ENCODE measurements at places on chromosomes 2 and 18.

GRCh38 chr2:85662899-85663593, 5.0 kb downstream of the SFTPB start:
- DNase-seq, result no peak

DNA sequence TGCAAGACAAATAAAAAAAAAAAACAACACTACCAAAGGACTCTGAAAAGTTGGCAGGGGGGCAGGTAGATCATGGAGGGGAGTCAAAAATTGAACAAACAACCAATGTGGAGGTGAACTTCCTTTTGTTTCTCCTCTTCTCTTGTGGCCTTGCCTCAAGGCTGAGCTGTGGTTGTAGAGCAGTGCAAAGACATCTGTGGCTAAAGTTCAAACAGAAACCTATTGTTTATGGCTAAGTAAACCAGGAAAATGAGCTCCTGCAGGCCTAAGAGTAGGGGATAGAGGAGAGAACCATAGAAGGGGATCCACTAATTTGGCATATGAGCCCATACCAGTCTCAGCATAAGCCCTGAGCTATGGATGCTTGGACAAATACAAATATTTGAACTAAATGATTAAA, 40.2 kb upstream of the EGR4 start:
- DNase-seq, result no peak

DNA sequence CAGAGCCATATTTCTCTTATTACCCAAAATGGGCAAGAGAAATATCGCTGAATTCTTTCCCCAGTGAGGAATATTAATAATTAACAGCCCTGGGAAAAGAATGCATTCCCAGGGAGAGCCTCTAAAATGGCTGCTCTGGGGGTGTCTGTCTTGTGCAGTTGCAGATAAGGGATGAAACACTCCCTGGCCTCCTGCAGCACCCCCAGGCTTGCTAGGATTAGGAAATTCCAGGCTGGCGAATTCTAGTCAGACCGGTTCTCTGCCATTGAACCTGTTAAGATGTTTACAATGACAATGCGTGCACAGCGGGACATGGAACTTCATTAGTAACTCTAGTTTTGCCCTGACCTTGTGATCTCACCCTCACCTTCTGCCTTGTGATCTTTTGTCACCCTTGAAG, 24.5 kb downstream of the MRPL30 start:
- DNase-seq, result no peak

DNA sequence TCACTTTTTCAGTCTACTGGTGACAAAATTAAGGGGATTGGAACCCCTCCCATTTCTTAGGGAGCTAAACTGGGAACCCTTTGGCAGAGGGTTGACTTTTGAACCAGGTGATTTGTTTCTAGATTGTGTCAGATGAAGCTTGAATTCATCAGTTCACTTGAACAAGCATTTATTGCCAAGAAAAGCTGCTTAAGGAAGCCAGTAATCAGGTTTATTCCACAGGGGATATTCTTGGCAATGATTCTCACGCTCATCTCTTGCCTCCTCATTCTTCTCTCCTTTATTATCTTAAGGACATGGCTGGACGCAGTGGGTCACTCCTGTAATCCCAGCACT, 101.0 kb downstream of the ALPK2 start:
- DNase-seq, result no peak

DNA sequence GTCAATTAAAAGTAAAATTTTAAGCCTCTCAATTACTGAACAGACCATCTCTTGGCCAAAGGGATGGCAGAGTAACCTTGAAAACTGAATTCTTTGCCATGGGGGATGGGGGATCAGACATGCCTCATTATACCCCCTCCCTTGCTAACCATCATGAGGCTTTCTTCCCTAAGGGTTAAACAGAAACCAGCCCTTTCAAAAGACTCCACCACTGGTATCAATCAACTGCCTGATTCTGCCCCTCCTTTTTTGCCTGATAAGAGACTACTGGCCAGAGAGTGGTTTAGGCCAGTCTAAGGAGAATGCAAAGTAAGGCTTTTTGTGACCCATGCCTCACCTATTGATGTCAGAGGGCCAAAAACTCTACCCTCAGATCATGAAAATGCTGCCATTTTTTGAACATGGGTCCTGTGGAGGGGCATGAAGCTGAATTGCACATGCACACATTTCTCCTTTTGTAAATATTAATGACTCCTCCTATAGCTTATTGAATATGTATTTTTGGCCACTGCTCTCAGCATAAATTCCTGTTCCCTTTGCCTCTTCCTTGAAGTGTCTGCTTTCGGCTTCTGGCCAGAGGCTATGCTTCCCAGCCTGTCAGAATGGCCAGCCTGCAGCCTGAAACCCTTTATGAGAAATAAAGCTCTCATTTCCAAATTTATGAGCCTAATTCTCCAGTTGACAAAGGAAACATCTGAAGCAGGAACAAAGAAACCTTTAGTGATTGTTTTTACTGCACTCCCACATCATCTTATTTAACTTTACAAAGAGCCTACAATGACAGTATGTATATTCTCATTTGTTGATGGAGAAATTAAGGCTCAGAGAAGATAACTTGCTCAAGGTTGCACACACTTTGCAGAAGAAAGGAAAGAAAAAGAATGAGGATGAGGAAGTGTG, 270.7 kb upstream of the CELF4 start:
- DNase-seq, result no peak

DNA sequence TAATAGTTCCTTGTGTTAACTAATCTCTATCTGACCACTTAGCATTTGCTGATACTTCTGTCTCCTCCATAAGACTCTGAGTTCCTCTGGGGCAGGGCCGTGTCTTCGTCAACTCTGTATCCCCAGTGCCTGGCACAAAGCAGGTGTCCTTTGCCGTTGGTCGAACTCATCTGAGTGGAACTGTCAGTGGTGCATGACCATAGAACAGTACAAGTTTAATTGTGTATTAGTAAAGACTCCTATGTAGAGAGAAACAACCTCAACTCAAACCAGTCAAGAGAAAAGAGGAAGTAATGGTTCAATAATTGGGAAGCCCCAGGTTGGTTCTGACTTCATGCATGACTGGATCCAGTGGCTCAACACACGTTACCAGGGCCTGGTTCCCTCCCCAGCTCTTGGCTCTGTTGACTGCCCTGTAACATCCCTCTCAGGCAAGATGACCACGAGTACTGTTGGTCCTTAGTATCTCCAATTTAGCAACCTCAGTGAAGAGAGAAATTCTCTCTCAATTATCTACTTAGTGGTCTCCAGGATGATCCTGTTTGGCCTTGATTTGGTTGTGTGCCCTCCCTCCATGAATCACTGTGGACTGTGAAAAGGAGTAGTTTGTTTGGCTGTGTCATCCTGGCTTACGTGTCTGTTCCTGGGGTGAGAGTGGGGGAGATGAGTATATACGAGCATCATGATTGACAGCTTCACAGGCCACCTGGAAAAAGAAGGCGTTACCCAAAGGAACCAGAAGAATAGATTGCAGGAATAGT, 58.5 kb upstream of the MSH6 start:
- DNase-seq, result no peak

GRCh38 chr18:43720041-43720440, 442.8 kb upstream of the SYT4 start:
- no peak for DNase-seq

DNA sequence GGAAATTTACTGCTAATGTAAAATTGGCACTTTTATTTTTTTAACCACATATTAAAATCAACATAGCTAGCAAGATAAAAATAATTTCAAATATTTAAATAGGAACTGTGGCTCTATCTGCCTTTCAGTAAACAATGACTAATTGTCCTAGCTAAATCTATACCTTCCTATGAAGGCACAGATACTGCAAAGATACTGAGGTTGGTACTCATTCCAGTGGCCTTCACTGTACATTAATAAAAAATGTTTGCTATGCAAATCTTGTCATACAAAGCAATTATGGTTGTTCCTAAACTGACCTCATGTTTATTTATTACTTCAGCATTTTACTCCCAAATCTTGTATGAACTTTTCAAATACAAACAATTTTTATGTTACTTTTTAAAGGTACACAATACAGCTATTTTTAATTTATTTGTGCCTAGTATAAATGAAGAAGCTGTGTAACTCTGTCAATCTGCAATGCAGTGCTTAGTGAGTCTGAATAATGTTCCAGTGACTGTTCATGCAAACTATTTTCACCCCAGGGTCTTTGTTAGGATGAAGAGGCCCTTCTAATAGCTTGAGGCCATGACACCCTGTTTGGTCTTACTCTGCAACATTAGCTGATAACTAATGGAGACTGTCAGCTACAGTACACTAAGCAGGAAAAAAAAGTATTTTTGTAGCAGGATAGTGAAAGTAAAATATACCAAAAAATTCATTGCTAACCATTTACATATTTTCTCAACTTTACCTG, 9.3 kb upstream of the ERBB4 start:
- DNase-seq, result no peak

DNA sequence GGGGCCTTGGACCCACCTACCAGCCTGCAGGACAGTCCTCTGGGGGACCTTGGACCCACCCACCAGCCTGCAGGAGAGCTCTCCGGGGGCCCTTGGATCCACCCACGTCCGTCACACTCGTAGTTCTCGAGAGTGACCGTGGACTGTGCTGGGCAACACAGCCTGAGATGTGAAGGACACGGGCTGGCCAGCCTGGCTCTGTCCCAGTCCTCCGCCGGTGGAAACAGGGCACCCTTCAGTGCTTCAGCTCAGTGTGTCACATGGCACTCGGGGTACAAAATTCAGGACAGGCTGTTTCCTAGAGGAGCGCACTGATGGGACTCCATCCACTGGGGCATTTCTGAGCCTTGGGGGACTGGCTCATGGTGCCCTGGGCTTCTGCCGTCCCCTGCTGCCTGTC, 212.0 kb downstream of the TWIST2 start:
- no peak for DNase-seq

DNA sequence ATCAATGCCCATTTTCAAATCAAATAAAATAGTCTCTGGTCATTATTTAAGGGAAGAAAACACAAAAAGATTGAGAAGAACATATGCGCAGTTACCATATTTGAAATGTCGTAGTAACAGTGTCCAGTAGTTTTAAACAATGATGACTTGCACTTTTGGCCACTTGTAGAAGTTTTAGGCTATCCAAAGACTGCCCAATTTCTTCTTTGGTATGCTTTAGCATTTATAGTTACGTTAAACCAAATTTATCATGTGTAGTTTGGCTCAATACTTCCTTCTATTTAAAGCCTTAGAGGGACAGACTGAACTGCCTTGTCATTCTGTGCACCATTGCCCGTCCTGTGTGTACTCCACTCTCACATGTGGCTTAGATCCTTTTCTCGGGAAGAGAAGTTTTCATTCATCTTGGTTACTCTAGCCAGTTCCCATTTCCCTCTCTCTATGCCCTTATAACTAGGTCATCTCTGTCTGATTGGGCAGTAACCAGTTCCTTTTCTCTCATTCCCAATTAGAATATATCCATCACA, 84.8 kb upstream of the TTN start:
- DNase-seq, result no peak

GRCh38 chr2:47006374-47007222, 91.0 kb upstream of the MCFD2 start:
- DNase-seq, result no peak

DNA sequence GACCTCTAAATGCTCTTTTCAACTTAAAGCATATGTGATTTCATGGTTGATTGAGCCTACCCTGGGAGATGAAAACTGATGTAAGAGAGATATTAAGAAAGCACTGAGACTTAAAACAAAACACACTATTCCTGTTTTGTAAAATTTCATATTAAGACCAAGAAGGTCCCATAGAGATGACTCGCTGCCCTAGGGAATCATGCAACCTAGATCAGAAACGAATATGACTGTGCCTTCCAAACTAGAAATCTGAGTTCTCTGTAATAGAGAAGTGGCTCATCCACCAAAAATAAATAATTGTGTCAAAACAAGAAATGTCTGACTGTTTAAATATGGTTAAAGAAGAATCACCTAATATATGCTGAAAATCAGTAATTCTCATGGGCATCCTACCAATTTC, 776.8 kb upstream of the SOX11 start:
- no peak for DNase-seq

- DNase-seq, result no peak
These were observed 218.9 kb upstream of the TANK start for GRCh38 chr2:160941290-160941846.

DNA sequence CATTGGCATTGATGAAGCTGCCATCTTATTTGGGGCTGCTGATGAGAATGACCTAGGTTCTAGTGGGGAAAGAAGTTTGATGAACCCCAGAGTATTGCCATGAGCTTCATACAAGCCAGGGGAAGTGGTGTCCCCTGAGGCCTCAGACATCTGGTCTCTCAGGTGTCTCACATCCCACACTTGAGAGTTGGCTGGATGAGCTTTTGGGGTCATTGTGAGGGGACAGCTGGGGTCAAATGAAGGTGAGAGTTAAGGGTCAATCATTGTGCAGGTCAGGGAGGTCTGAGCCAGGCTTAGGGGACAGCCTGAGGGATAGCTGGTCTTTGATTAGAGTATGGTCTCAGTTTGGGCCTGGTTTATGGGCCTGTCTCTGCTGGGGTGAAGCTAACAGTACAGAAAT, 336.5 kb downstream of the CYP26B1 start:
- DNase-seq, result no peak

DNA sequence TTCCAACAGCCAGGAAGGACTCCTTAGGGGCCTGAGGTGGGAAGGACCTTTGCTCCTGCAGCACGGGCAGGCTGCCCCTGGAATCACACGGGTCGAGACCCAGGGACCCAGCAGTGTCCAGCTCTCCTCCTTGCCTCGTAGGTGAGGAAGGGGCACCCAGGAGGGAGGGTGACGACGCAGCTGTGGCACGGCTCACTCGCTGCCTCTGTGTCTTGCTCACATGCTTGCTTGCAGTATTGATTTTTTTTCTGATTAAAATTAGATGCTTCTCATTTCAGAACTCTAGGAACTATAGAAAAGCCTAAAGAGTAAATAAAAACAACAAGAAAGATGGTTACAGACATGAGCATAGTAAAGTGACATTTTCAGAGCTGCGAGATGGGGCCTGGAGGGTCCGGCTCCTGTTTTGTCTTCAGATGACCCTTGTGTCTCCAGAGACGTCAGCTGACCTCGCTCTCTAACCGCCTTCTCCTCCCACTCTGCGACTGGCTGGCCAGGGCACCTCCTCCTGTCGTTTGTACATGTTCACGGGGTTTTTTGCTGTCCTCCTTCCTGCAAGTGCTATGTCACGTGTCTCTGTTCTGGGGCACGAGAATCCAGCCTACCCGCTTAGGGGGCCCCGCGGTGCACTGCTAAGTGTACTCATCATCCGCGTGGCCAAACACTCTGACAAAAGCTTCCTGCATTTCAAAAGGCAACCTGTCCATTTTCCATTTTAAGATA, 65.7 kb upstream of the ZNF236 start:
- no peak for DNase-seq

- no peak for DNase-seq
These were observed 480.2 kb upstream of the ACVR2A start for GRCh38 chr2:147364597-147364996.

GRCh38 chr2:225073198-225073597, 30.9 kb upstream of the DOCK10 start:
- DNase-seq, result no peak

GRCh38 chr2:127155028-127155581, 48.2 kb upstream of the BIN1 start:
- no peak for DNase-seq

- DNase-seq, result no peak
These were observed 101.0 kb upstream of the RIOK3 start for GRCh38 chr18:23352042-23352441.

GRCh38 chr2:47024046-47024445, 108.4 kb upstream of the MCFD2 start:
- DNase-seq, result no peak

Measured in central memory CD8-positive, alpha-beta T cell (primary cell).